Spleen (tissue), 13 donors: ENCODE measurements at places on chromosomes 3 and 15. TPM values are rescaled to one million over a fixed set of nuclear protein-coding genes. Genes with fewer than 3 reads are reported as not detected.

The ACTC1 gene
- total RNA-seq, result 2.8 TPM

The VPS39 gene
- 159 TPM for total RNA-seq

The IRAK2 gene
- 11.8 TPM for total RNA-seq

The PPP1R14D gene
- total RNA-seq, result not detected

The TGM5 gene
- total RNA-seq, result not detected

The SLC28A1 gene
- total RNA-seq, result not detected

The ZNF148 gene
- total RNA-seq, result 55.2 TPM

The PIGZ gene
- total RNA-seq, result 2.7 TPM

The SLC9C1 gene
- total RNA-seq, result not detected

The RHOV gene
- not detected for total RNA-seq

The SLC24A1 gene
- 13.5 TPM for total RNA-seq

The B3GNT5 gene
- 7.4 TPM for total RNA-seq

The OR5K3 gene
- not detected for total RNA-seq

The ESYT3 gene
- not detected for total RNA-seq

The MRPL46 gene
- 19.2 TPM for total RNA-seq

The IQCF5 gene
- total RNA-seq, result not detected

The ITPKA gene
- total RNA-seq, result 0.17 TPM

The SLC2A2 gene
- total RNA-seq, result not detected

The HRG gene
- not detected for total RNA-seq

The FBXO40 gene
- not detected for total RNA-seq

The PHLDB2 gene
- 47.9 TPM for total RNA-seq

The GPR87 gene
- total RNA-seq, result not detected

The UQCC5 gene
- total RNA-seq, result 7.6 TPM

The CCR1 gene
- 54.2 TPM for total RNA-seq

The ITIH4 gene
- 20.1 TPM for total RNA-seq

The PTPRG gene
- total RNA-seq, result 57.4 TPM

The TMEM212 gene
- not detected for total RNA-seq

The ADCY5 gene
- total RNA-seq, result 16.4 TPM

The DLG1 gene
- 88.5 TPM for total RNA-seq

The ACVR2B gene
- 6.0 TPM for total RNA-seq

The NKIRAS1 gene
- 9.2 TPM for total RNA-seq

The SLC9A9 gene
- 51.0 TPM for total RNA-seq

The CTXND1 gene
- 1.2 TPM for total RNA-seq

The MKRN3 gene
- 2.3 TPM for total RNA-seq

The NUTM1 gene
- total RNA-seq, result not detected

The TEX55 gene
- total RNA-seq, result not detected

The PP2D1 gene
- total RNA-seq, result not detected

The ADAMTS17 gene
- 11.5 TPM for total RNA-seq

The PKM gene
- total RNA-seq, result 543 TPM

The AQR gene
- total RNA-seq, result 32.0 TPM

The FANCD2 gene
- total RNA-seq, result 17.8 TPM

The SEMA5B gene
- total RNA-seq, result not detected

The POTEB gene
- total RNA-seq, result not detected

The KCNMB3 gene
- 4.6 TPM for total RNA-seq

The ASTE1 gene
- 12.5 TPM for total RNA-seq

The SUCNR1 gene
- 6.5 TPM for total RNA-seq

The ROPN1 gene
- not detected for total RNA-seq

The GHSR gene
- not detected for total RNA-seq

The CPA3 gene
- 0.25 TPM for total RNA-seq

The DCUN1D1 gene
- total RNA-seq, result 38.2 TPM

The LRRC31 gene
- 0.30 TPM for total RNA-seq

The VILL gene
- total RNA-seq, result 16.5 TPM

The GABRR3 gene
- total RNA-seq, result not detected

The EPHB1 gene
- total RNA-seq, result 3.5 TPM

The ANKRD34C gene
- total RNA-seq, result not detected
